IMR-90 (cell line): ENCODE measurements at places on chromosomes 12 and 14. TPM values are rescaled to one million over a fixed set of nuclear protein-coding genes. Genes with fewer than 3 reads are reported as not detected.

MDGA2 gene
- total RNA-seq, result not detected in 2 replicates

DNA sequence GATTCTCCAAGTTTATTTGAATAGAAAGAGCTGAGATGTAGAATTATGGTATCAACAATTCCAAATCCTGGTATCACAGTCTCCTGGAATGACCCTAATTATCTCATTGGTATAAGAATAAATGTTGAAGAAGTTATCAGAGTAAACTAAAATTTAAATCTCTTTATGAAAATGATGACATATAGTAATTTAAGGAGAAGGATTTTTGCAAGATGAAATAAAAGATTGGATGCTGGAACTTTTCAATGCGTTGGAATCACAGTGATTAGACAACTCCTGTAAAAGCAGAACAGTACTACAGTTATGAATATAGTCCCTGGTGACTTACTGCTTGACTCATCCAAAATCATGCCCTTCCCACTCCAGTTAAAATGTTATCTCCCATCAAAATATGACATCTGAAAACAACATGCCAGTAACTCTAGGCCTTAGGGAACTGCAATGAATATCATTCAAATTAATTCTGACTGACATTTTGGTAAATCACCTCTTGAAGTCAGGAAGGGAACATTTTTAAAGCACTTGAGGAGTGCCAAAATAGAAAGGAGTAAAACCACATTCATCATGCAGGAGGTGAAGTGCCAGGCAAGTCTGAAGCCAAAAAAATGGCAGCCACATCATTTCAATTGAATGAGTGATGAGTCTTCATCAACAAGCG lies 197.8 kb upstream of the PRKD1 start:
- H3K27ac ChIP-seq, result no peak overlapping the region
- H3K4me1 ChIP-seq, result no peaks in the 10 kb centered on the region
- no peak for DNase-seq
- H3K4me3 ChIP-seq, result no peak overlapping the region

FOXN4 gene
- not detected in 2 replicates for total RNA-seq

DNA sequence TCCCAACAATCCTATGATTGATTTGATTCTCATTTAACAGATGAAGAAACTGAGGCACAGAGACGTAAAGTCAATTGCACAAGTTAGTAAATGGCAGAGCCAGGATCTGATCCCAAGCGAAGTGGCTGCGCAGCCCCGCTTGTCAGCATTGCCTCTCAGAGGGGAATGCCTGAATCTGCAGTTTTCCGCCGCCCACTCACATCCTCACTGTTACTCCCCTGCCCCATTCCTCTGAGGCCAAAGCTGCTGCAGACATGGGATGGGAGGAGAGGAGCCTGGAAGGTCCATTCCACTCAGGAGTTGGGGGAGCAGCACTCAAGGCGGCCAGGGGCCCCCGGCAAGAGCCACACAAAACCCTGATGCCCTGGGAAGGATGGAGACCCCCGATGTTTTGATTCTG lies 1.0 kb downstream of the NRIP2 start:
- DNase-seq, result no peak
- H3K4me3 ChIP-seq, result no peak overlapping the region
- H3K36me3 ChIP-seq, result peaks cover 6% of the 10 kb centered on the region
- H3K4me1 ChIP-seq, result peaks cover 7% of the 10 kb centered on the region
- no peak overlapping the region for H3K27ac ChIP-seq
